Renal cortical epithelial cell (primary cell): ENCODE measurements at places on chromosomes 2 and 18.

- DNase-seq, result peak; percentile 72
Observed at GRCh38 chr2:234135750-234136221, 85.3 kb downstream of the SPP2 start.

- no peak for DNase-seq
Observed at GRCh38 chr18:45084206-45084605, 403.5 kb downstream of the SETBP1 start.

DNA sequence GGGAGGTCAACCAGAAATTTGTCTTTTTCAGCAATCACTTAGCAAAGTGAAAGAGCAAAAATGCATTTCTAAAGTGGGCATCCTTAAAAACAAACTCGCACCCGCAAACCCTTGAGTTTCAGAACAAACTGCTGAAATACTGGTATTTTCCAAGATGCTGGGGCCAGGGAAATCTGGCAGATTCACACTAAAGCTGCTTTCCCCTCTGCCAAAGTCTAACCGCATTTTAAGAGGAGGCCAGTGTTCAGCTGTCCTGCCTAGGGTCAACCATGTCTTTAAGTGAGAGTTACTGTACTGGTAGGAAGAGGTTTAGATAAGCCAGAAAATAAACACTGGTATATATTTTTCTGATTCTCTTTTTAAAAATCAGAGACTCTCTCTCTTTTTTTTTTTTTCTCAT is 55.9 kb downstream of the ACVR1 start:
- DNase-seq, result no peak

- peak; percentile 82 for DNase-seq
Observed at GRCh38 chr2:234502285-234502918, 5.5 kb upstream of the ARL4C start.

DNA sequence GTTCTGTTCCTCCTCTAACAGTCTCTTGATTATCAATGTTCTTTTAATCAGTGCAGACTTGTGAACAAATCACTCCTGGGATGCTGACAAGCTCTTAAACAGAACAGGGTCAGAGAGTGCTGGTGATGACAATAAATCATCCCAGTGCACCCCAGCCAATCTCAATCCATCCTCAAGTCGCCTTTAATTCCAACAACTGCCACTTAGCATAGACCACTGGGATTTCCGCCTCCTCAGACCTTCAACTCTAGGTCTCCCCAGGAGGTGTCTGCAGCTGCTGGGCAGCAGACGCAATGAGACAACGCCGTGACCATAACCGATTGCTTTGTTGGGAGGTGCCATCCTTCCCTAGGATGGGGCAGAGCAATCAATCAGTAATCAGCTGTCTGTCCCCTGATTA is 184.2 kb upstream of the ACAA2 start:
- no peak for DNase-seq

- peak; percentile 92 for DNase-seq
Observed at GRCh38 chr2:47724221-47724981, 58.5 kb upstream of the MSH6 start.

GRCh38 chr2:107384422-107384821 is 442.3 kb upstream of the RGPD4 start:
- DNase-seq, result no peak

GRCh38 chr2:23836971-23837565 is 89.9 kb downstream of the ATAD2B start:
- DNase-seq, result no peak

- no peak for DNase-seq
Observed at GRCh38 chr2:184793176-184793575, 194.8 kb downstream of the ZNF804A start.

- DNase-seq, result no peak
Observed at GRCh38 chr2:85790499-85791188, 36.9 kb downstream of the ATOH8 start.

- DNase-seq, result no peak
Observed at GRCh38 chr2:229980431-229981184, 58.3 kb downstream of the FBXO36 start.

DNA sequence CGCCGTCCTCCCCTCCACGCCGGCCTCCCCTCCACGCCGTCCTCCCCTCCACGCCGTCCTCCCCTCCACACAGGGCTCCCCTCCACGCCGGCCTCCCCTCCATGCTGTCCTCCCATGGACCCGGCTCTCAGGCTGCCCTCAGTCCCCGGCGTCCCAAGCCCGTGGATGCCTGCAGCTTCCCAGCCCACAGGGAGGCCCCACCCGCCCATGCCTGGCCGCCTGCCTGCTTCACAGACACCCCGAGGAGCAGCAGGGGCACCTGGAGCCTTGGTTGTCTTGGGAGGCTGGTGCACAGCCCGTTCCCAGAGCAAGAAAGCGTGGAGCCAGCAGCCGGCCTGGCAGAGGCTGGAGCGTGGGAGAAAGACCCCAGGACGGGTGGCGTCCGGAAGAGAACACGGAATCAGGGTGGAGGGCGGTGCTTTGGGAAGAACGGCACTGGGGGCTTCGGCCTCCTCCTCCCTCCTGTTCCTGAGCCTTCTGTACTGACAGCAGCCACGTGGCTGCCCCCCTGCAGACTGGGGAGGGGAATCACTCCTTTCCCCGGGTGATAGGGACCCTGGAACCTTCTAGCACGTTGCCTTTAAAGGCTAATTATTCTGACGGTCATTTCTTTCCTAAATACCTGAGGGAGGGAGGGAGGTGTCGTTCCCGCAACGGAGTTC is 26.2 kb upstream of the KCNG2 start:
- no peak for DNase-seq

GRCh38 chr2:230816735-230817134 is 48.0 kb upstream of the ITM2C start:
- no peak for DNase-seq

DNA sequence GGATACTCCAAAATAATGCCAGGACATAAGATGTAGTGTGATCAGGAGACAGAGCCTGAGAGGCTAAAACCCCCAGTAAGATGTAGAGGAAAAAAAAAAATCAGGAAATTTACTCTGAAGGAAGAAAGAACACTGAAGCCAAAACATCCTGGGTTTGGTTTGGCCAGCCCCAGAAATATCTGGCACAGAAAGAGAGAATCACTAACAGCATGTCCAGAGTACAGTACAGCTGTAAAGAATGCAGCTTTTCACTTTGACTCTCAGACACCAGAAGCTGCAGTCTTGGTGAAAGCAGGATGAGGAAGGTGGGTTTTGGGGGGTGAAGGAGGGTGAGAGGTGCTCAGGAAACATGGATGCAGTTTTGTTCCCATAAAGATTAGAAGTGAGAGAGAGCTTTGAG is 1577.7 kb upstream of the ACVR2A start:
- DNase-seq, result no peak

DNA sequence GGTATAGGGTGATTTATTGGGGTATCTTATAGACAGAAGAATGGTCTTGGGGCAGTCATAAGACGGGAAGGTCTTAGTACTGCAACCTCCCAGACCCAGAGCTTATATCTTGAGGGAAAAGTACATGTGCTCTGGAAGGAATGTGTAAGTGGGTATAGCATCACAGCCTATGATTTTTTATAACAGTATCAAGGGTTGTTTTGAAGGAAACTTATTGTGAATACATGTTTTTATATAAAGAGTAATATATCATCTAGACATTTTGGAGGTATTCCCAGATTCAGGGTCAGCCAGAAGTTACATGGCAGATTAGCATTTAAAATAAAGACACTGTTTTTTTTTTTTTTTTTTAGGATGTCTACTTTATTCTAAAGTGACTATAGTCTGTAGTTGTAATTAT is 47.6 kb upstream of the STON1 start:
- no peak for DNase-seq
